SHP77 (cell line): ENCODE measurements at places on chromosomes 7 and 10.

GRCh38 chr10:71424496-71425194, 27.9 kb downstream of the CDH23 start:
- no peak for DNase-seq

GRCh38 chr10:103847909-103848468, 7.4 kb downstream of the SH3PXD2A start:
- DNase-seq, result no peak

DNA sequence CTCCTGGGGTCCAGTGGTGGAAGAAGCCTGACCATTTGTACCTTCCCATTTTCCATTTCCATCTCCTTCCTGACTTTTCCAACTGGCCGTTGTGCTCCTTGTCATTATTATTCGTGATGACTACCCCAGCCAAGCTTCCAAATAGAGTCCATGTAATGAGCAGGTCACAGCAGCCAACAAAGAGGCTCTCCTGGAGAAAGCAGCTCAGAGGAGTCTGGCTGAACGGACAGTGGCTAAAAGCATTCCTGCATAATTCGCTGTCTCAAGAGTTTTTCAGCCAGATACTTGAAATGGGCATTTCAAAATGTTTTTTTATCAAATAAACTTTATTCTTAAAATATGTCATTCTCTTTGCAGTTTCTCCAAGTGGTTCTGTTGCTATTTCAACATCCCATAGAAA, 458.6 kb downstream of the INHBA start:
- DNase-seq, result no peak

DNA sequence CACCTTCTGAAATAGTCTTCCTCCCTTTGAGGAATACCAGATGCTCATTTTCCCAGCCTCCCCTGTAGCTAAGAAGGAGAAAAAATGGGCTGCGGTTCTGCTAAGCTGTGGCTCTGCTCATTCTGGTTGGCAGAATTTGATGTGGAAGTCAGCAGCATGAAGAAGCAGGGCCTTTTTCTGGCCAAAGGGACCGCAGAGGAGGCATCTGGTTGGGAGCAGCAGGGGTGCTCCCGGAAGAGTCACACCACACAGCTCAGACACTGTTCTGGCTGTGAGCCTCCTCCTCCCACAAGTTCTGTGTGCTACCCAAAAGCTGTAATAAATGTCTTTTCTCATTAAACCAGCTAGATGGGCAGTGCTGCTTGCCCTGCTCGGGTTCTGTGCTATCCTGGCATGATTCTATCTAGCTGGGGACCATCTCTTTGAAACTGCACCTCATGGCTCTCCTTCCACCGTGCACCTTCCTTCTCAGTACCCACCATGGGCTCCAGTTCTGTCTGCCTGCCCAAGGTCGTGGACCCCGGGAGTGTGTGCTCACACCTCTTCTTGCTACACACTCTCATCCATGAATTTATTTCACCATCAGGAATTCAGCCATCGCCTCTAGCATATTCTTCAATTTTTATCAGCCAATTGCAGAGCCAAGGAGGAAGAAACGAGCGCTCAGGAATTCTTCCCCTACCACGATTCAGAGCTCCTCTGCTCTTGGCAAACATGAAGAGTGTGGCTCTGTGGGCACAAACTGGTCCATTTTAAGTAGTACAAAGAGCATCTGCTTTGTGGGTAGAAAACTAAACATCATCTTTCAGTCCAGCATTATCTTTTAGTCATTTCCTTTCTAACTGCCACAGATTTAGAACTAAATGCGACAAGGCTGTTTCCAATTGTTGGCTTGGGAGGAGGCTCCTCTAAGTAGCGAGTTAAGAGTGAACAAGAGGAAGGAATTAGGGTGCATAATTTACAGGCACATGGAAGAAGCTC, 76.9 kb downstream of the FAM171A1 start:
- DNase-seq, result no peak

- peak; percentile 25 for DNase-seq
Observed at GRCh38 chr10:34859170-34859569, 44.1 kb upstream of the PARD3 start.

GRCh38 chr7:14739841-14740185, 162.7 kb downstream of the DGKB start:
- DNase-seq, result no peak

DNA sequence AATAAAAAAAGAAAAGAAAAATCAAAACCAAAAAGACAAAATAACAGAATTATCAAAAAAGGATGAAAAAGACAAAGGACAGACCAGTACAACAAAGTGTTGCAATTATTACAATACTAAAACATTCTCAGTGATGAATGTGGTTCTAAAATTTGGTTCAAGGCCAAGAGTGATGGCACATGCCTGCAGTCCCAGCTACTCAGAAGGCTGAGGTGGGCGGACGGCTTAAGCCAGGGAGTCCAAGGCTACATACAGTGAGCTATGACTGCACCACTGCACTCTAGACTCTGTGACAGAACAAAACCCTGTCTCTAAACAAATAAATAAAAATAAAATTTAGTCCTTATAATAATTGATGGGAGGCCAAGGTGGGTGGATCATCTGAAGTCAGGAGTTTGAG, 14.5 kb downstream of the BAZ1B start:
- DNase-seq, result no peak

- no peak for DNase-seq
Observed at GRCh38 chr10:128689667-128690066, 563.4 kb upstream of the MKI67 start.

GRCh38 chr7:22610951-22611757, 111.2 kb upstream of the STEAP1B start:
- no peak for DNase-seq

GRCh38 chr7:18508443-18509427, 13.2 kb downstream of the HDAC9 start:
- DNase-seq, result no peak

GRCh38 chr10:34606890-34607289, 208.2 kb downstream of the PARD3 start:
- DNase-seq, result no peak

GRCh38 chr7:85630904-85631600, 444.2 kb upstream of the SEMA3D start:
- peak; percentile 10 for DNase-seq

- DNase-seq, result no peak
Observed at GRCh38 chr7:47472444-47473157, 109.3 kb downstream of the TNS3 start.

GRCh38 chr10:120984221-120984620, 133.1 kb downstream of the WDR11 start:
- no peak for DNase-seq

GRCh38 chr7:30281263-30281662, 3.1 kb upstream of the ZNRF2 start:
- no peak for DNase-seq

DNA sequence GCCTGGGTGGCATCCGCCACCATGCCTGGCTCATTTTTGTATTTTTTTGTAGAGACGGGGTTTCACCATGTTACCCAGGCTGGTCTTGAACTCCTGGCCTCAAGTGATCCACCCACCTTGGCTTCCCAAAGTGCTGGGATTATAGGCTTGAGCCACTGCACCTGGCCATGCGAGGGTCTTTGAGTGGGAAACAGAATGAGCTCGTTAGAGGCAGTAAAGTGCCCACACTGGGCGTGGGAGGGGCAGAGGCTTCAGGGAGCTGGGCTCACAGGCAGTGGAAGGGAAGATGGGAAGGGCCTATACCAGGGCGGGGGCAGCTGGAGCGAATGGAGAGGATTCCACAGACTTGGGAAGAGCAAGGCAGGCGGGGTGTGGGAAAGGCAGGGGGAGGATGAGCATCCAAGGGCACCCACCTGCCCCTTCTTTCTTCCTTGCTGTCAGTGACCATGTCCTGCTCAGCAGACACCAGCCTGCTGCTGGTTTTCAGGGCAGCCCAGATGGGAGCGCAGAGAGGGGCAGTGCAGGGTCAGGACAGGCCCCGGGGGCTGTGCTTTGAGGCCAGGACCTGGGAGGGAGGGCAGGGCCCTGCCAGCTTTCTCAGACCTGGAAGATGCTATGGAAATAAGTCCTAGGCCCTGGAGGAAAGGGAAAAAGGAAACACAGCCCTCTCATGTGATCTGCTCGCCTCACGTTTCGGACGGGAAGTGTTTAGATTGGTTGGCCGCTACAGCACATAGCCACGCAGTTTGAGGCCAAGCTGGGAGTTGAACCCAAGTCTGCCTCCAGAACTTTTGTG, 4.2 kb downstream of the FZD9 start:
- no peak for DNase-seq

GRCh38 chr10:101397140-101397539, 43.2 kb downstream of the BTRC start:
- no peak for DNase-seq

DNA sequence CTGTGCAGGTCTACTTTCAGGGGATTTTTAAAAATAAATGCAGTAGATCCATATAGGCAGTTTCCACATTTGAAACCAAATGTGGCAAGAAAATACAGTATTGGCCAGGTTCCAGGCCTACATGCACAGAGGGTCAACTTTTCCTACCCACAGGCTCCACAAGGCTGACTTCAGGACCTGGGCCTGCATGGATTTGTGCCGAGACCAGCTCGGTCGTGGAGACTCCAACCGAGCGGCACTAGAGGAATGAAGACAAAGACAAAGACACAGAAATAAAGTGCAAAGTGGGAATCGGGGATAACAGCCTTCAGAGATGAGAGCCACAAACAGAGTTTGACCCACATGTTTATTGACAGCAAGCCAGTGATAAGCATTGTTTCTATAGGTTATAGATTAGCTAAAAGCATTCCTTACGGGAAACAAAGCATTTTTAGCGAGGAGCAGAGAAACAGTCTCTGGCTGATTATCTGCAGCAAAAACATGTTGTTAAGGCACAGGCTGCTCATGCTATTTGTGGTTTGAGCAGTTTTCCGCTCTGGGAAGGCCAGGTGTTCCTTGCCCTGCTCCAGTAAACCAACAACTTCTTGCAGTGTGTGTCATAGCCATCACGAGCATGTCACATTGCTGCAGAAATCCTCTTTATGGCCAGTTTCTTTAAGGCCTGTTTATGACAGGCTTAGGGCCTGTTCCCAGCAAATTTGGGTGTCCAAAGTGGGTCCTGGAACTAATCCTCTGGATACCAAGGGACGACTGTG, 52.6 kb downstream of the ZNF37A start:
- DNase-seq, result no peak

- DNase-seq, result no peak
Observed at GRCh38 chr7:114368492-114368891, 46.1 kb upstream of the FOXP2 start.

DNA sequence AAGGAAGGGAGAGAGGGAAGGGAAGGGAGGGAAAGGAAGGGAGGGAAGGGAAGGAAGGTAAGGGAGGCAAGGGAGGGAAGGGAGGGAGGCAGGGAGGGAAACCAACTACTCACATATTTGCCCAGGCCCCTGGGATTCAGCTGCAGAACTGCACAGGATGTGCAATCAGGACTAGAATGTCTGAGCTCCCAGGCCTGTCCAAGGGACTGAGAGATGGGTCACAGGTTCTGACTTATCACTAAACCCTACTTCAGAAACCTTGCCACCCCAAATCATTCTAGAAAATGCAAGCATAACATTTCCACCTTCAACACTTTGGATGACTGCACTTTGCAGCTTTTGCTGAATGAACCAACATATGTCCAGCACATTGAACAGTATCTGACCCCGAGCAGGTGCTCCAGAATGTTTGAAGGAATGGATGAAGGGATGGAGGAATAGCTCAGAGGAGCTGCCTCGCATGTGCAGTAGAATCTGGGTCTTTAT, 245.3 kb downstream of the KCNMA1 start:
- DNase-seq, result no peak

DNA sequence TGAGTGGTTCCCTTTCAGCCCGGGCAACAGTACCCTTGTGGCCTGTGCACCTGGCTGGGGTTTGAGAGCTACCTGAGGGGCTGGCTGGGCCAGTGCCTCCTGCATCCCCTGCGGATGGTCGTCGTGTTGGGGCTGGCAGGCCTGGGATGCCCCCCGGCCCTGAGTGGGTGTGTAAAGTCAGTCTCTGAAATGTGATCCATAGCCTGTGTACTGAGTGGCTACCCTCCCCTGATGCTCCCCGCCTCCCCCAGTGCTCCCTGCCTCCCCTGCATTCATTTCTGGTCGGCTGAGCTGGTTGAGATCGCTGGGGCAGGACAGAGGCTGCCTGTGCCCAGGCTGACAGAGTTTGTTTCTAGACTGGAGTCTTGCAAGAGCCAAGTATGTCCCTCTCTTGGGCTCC, 9.3 kb downstream of the ZNF316 start:
- no peak for DNase-seq

DNA sequence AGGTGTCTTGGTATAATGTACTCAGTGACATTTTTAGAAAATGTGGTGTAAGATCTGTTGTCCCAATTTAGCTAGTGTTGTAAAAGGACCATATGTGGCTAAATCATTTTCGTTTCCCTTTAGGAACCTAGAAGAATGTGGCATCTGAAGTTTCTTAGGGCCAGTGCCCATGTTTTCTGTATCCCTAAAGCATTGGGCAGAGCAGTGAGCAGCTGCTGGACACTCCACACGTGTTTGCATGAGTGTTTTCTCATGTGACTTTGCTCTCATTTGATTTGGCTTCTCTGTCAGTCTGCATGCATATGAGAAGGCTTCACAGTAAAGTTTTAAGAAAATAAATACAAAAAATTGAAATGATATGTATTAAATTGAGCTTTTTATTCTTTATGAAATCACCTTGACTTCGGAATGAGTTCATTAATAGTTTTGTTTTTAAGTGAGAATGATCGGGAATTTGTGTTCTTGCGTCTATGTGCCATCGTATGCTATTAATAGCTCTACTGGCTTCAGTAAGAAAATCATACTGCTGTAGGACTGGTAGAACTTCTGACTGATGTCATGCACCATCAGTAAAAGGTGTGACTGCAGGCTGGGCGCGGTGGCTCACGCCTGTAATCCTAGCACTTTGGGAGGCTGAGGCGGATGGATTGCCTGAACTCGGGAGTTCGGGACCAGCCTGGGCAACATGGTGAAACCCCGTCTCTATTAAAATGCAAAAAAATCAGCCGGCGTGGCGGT, 61.3 kb downstream of the RBM33 start:
- DNase-seq, result no peak

GRCh38 chr7:131619336-131620305, 63.2 kb upstream of the PODXL start:
- no peak for DNase-seq

DNA sequence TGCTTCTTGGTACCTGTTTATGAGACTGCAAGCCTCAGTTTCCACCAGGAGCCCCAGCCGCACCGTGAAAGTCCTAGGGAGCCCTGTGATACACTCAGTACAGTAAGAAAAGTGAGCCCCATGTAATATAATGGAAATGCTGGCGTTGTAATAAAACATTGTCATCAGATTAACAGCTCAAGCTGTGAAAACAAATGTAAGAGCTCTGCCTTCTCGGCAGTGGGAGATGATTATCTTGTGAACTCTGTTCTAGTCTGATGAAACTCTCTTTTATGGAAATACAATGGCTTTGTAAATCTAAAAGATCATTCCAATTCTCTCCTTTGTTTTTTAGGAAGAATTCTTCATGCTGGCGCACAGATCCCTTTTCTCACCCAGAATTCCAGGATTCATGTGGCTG, 299.9 kb downstream of the ABCA13 start:
- no peak for DNase-seq

- no peak for DNase-seq
Observed at GRCh38 chr10:131213741-131214505, 97.6 kb downstream of the TCERG1L start.
